ENCODE measurements at places on chromosomes 5 and 9. TPM values are rescaled to one million over a fixed set of nuclear protein-coding genes. Genes with fewer than 3 reads are reported as not detected.
A peak's percentile ranks its signal among the peaks of the same experiment; 100 is the strongest.

- DNase-seq, result no peak
These were observed 169.9 kb downstream of the NNT start for GRCh38 chr5:43772764-43773477.

Gene SPATA31C2
- total RNA-seq, result not detected

DNA sequence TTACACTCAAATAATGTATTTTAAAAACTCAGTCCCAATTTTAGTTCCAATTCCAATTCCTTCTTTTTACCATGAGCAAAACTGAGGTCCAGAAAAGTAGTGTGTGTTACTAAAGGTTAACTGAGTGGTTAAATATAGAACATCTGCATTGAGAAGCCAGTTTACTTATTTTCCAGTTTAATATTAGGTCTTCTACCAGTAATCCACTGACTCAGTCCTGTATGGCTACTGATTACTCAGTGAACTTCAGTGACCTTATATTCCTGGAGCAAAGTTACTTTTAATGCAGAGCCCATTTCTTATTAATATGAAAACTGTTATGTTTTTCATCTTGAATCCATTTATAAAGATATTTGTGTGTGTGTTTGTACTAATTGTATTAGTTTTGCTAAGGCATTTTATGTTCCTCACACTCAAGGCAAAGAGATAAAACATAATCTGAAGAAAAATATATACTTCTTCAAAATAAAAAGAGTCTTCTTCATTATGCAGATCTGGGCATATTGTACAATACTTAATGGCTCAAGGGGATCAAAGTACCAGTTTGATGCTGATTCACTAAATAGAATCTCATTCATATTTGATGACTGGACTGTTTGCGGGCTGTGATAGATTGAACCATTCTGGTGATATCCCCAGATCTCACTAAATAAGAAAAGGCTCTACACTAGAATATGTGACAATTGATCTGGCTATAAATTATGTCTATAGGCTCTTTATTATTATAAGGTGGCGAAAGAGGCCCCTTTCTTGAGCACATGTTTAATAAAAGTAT is 60.8 kb downstream of the DMXL1 start:
- DNase-seq, result no peak

Gene GMCL2
- not detected for total RNA-seq

DNA sequence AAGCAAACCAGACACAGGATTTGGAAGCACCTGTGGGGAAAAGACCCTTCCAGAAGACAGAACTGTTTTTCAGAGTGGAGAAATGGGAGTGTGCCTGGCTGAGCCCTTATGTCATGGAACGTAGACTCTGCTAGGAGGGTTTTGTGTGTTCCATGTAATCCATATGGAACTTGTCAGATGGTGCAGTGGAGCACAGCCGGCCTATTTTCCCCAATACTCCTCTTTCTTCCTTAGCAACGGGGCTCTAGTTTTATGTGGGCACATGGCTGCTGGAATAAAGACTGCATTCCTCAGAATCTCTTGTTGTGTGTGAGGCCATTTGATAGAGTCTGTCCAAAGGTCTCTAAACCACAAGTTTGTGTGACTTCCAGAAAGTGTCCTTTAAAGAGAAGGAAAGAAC is 284.0 kb downstream of the DRD1 start:
- no peak for DNase-seq

Gene TSSK1B
- 0.20 TPM for total RNA-seq

Gene CDHR2
- 65.7 TPM for total RNA-seq

DNA sequence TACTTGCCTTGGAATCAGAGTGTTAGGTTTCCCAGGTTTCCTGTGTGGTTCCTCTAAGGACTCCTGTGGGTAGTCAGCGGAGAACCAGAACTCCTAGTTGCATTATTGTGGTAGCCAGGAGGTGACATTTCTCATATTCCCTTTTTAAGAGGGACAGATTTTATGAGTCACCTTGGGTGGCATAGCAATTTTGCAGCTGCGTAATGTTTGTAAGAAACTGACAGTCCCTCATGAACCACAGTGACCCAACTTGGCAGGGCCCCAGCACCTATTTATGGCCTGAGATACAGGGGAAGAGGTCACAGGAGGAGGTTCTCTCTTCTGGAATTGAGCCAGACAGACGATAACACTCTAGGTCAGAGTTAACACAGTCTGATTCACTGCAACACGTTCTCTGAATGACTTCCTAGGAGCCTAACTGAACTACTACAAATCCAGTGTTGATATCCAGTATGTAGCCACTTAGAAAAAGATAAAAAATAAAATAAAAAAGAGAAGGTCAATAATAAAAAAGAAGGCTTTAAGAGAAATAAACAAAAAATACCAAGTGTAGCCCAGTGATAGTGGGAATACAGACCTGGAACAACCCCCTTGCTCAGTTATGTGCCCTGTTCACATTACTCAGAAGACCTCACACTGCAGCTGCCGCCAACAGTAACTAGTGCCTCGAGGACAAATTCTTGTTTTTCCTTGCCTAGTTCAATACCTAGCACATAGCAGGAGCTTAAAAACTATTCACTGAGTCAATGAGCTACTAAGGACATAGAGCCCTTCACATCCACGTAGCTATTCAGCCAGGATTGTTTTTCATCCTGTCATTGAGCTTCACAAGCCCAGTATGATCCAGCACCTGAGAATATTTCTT is 50.7 kb upstream of the VLDLR start:
- DNase-seq, result peak; percentile 59

DNA sequence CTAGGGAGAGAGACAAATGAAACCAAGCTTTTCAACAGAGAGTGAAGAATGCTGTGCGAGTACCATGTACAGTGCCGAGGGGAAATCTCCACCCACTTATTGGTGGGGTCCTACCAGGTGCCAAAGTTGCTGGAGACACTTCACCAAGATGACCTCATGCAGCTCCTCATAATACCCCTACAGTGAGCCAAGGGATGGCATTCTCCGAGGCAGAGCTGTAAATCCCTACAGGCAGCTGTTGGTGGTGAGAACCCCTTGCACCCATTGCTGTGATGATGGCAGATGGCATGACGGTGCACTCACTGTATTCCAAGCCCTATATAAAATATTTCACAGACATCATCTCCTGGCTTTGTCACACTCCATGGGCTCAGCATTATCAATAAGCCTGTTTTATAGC is 464.9 kb downstream of the SPOCK1 start:
- no peak for DNase-seq

- DNase-seq, result no peak
These were observed 75.6 kb downstream of the ST8SIA4 start for GRCh38 chr5:100827481-100827889.
